ENCODE measurements at places on chromosomes 4 and X.

DNA sequence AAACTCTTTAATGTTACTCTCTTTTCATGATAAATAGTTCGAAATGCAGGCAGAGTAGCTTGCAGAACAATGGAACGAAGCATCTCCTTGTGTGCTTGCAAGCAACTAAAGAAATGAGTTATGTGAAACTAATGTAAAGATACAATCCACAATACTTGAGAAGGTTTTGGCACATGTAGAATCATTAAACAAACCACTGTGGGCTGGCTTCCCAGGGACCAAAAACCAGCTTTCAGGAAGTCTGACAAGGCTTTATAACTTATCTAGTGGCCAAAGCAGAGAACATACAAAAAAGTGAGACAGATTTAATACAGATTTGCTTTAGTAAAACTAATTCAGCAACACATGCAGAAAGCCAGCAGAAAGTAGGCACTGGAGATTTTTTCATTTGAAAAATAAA is 1673.8 kb upstream of the AGA start:
- no peak overlapping the region for H3K4me3 ChIP-seq
- no peaks in the 10 kb centered on the region for H3K4me1 ChIP-seq
- no peak for DNase-seq
- no peak overlapping the region for H3K27ac ChIP-seq
- H3K36me3 ChIP-seq = no peaks in the 10 kb centered on the region

GRCh38 chr4:111045992-111046391 is 423.1 kb upstream of the PITX2 start:
- H3K27me3 ChIP-seq = no peaks in the 10 kb centered on the region
- no peak overlapping the region for H3K27ac ChIP-seq
- no peak overlapping the region for H3K4me3 ChIP-seq
- no peaks in the 10 kb centered on the region for H3K36me3 ChIP-seq

DNA sequence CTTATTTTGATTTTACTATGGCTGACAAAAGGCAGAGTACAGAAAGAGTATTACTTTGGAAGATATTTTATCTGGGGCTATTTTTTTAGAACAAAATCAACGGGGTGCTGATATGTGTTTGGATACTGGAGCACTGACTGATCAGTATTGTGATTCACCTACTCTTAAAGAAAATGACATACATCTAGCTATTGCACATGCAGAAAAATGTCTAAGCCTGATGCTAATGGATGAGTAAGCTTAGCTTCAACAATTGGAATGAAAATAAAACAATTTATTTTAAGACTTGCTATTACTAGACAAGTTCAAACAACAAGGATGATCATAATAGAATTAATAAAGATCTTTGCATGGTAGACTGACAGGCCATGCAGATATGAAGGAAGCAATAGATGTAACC is 262.0 kb downstream of the PPP1R2C start:
- no peaks in the 10 kb centered on the region for H3K27me3 ChIP-seq
- no peak for DNase-seq
- H3K4me1 ChIP-seq = no peaks in the 10 kb centered on the region
- no peak overlapping the region for H3K27ac ChIP-seq
- H3K4me3 ChIP-seq = no peak overlapping the region

DNA sequence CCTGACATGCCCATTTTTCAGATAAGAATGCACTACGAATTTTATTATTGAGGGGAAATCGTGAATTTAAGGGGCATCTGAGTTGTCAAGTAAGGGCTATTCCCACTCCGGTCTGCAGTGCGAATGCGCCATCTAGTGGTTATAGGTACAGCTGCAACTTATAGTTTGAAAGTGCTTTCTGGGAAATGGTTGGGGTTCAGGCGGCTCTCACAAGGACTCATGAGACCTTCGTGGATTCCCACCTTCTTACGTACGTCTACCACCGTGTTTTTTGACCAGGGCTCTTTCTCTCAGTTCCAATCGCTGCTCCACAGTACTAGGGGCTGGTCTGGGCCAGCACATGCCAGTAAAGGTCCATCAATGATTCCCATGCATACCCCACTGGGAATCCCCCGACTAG is 12.3 kb downstream of the MSL3 start:
- no peaks in the 10 kb centered on the region for H3K4me1 ChIP-seq
- H3K36me3 ChIP-seq = peaks cover 10% of the 10 kb centered on the region
- H3K27me3 ChIP-seq = no peaks in the 10 kb centered on the region
- no peak overlapping the region for H3K4me3 ChIP-seq
- no peak overlapping the region for H3K27ac ChIP-seq
- no peak for DNase-seq

GRCh38 chrX:49970674-49971073 is 48.3 kb downstream of the CLCN5 start:
- H3K4me1 ChIP-seq = no peaks in the 10 kb centered on the region
- no peaks in the 10 kb centered on the region for H3K27me3 ChIP-seq
- no peaks in the 10 kb centered on the region for H3K36me3 ChIP-seq

DNA sequence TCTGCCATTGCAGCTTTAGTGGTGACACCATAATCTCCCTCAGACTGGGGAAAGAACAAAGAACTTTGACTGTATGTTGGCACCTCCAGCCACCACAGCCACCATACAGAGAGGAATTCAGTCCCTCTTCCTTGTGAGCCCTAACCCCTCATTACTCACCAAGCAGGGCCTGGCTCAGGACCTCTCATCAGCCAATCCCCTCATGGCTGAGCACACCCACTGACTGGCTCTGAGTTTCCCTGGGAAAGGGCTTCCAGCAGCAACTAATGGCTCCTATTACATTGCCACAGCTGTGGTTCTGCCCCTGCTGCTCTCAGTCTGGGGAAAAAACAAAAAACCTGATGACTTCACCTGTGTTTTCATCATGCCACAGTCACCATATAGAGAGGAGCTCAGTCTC is 1482.6 kb downstream of the FAM133A start:
- H3K36me3 ChIP-seq = no peaks in the 10 kb centered on the region
- H3K27ac ChIP-seq = no peak overlapping the region
- no peaks in the 10 kb centered on the region for H3K27me3 ChIP-seq
- no peak for DNase-seq
- no peaks in the 10 kb centered on the region for H3K4me1 ChIP-seq
- no peak overlapping the region for H3K4me3 ChIP-seq

DNA sequence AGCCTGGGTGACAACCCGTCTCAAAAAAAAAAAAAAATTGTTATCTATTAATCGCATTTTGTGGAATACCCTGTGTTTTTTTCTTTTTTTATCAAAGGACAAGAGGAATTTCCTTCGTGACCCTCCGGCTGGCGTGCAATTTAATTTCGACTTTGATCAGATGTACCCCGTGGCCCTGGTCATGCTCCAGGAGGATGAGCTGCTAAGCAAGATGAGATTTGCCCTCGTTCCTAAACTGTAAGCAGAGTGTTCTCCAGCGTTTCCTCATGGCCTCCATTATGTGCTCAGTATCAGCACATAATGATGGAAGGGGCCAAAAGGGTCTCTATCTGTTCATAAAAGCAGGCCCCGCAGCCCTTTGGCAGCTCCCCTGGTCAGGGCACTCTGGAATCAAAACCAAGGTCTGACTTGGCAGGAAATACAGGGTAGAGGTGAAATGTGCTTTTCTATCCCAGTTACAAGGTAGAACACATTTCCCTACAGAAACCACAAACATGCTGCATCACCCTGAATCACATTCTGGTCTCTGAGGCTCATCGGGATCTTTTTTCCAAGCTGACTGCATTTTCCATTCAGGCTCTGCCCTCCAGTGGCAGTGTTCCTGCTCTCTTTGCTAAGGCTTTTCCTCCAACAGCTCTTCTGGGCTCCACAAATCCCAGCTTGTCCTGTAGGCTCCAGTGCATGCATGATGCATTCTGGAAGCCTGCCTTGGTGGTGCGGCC is 24.4 kb downstream of the SYAP1 start:
- peaks cover 86% of the 10 kb centered on the region for H3K36me3 ChIP-seq
- H3K4me1 ChIP-seq = no peaks in the 10 kb centered on the region
- no peak overlapping the region for H3K4me3 ChIP-seq
- H3K27ac ChIP-seq = no peak overlapping the region
- no peak for DNase-seq
- H3K27me3 ChIP-seq = no peaks in the 10 kb centered on the region

- no peak for DNase-seq
- no peaks in the 10 kb centered on the region for H3K27me3 ChIP-seq
- no peaks in the 10 kb centered on the region for H3K4me1 ChIP-seq
- no peak overlapping the region for H3K4me3 ChIP-seq
- H3K36me3 ChIP-seq = no peaks in the 10 kb centered on the region
Observed at GRCh38 chrX:13697976-13698375, 9.0 kb downstream of the RAB9A start.

GRCh38 chr4:151781026-151781425 is 20.2 kb upstream of the GATB start:
- no peak overlapping the region for H3K27ac ChIP-seq
- no peak for DNase-seq
- no peaks in the 10 kb centered on the region for H3K27me3 ChIP-seq
- H3K4me3 ChIP-seq = no peak overlapping the region
- no peaks in the 10 kb centered on the region for H3K36me3 ChIP-seq

- DNase-seq = no peak
- H3K4me3 ChIP-seq = no peak overlapping the region
- H3K4me1 ChIP-seq = no peaks in the 10 kb centered on the region
- no peaks in the 10 kb centered on the region for H3K27me3 ChIP-seq
Observed at GRCh38 chr4:21181716-21182115, 481.5 kb downstream of the PACRGL start.

GRCh38 chrX:7603387-7603786 is 239.6 kb upstream of the VCX start:
- H3K27ac ChIP-seq = no peak overlapping the region
- no peaks in the 10 kb centered on the region for H3K27me3 ChIP-seq
- no peaks in the 10 kb centered on the region for H3K36me3 ChIP-seq
- DNase-seq = no peak
- H3K4me3 ChIP-seq = no peak overlapping the region
- H3K4me1 ChIP-seq = no peaks in the 10 kb centered on the region

- H3K27me3 ChIP-seq = no peaks in the 10 kb centered on the region
- no peaks in the 10 kb centered on the region for H3K4me1 ChIP-seq
- H3K27ac ChIP-seq = no peak overlapping the region
- DNase-seq = no peak
Observed at GRCh38 chrX:20459410-20460350, 193.0 kb upstream of the RPS6KA3 start.

DNA sequence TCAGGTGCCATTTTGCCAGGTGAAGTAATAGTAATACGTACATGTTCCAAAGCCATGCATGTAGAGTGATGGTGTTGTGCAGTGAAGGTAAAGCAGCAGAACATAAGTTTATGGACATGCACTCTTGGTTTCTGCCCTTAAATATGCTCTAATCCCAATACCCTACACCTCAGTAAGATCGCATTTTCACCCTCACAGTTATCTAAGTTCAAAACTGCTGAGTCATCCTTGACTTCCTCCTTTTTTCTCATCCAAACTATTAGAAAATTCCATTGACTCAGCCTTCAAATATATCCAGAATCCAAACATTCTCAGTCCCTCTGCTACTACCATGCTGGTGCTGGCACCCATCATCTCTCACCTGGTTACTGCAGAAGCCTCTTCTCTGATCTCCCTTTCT is 652.9 kb upstream of the IGFBP7 start:
- H3K27ac ChIP-seq = no peak overlapping the region
- H3K4me3 ChIP-seq = no peak overlapping the region
- no peaks in the 10 kb centered on the region for H3K27me3 ChIP-seq
- no peaks in the 10 kb centered on the region for H3K36me3 ChIP-seq

GRCh38 chr4:119679251-119679650 is 50.6 kb upstream of the PDE5A start:
- no peaks in the 10 kb centered on the region for H3K27me3 ChIP-seq
- H3K27ac ChIP-seq = peak overlapping the region; percentile 54
- H3K4me3 ChIP-seq = peak overlapping the region; percentile 19
- no peak for DNase-seq
- H3K4me1 ChIP-seq = peaks cover 11% of the 10 kb centered on the region

- no peak for DNase-seq
- no peak overlapping the region for H3K27ac ChIP-seq
- no peaks in the 10 kb centered on the region for H3K36me3 ChIP-seq
- no peak overlapping the region for H3K4me3 ChIP-seq
- H3K4me1 ChIP-seq = no peaks in the 10 kb centered on the region
Observed at GRCh38 chr4:105509714-105510113, 35.9 kb upstream of the PPA2 start.

DNA sequence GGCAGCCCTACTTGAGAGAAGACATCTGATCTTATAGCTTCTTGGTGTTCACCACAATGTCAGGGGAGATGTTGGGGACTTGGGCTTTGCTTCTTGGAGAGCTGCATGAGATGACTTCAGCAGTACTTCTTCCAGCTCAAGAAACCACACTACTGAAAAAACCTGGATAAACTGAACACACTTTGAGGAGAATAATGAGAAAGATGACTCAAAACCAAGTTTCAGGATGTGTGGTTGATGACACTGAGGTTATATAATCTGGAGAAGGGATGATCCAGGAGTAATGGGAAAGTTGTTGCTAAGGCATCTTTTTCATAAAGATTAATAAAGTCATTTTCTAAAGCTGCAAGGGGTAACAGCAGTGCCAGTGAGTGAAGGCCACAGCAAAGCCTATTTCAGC is 58.4 kb upstream of the PNPLA4 start:
- DNase-seq = no peak
- H3K4me1 ChIP-seq = no peaks in the 10 kb centered on the region
- no peaks in the 10 kb centered on the region for H3K36me3 ChIP-seq
- no peak overlapping the region for H3K4me3 ChIP-seq

DNA sequence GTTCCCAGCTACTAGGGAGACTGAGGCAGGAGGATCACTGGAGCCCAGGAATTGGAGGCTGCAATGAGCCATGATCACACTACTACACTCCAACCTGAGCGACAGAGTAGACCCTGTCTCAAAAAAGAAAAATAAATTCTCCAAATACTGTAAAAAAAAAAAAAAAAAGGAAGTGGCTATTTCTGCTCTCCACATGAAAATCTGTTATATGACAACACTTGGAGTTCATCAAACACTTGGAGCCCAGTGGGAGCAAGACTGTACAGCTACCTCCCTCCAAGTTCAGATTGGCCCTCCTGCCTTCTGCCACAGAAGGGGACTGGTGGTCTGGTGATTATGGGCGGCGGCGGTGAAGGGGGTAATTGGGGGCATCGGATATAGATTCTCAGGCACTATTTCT is 9.0 kb upstream of the CLDN34 start:
- no peaks in the 10 kb centered on the region for H3K4me1 ChIP-seq
- no peak overlapping the region for H3K27ac ChIP-seq
- no peak for DNase-seq
- H3K27me3 ChIP-seq = no peaks in the 10 kb centered on the region

GRCh38 chrX:18970465-18970864 is 13.4 kb downstream of the PHKA2 start:
- H3K27ac ChIP-seq = no peak overlapping the region
- H3K27me3 ChIP-seq = no peaks in the 10 kb centered on the region
- no peak for DNase-seq

Measured in ascending aorta (tissue), 2 donors.